ENCODE measurements at places on chromosomes 12 and 14. TPM values are rescaled to one million over a fixed set of nuclear protein-coding genes. Genes with fewer than 3 reads are reported as not detected.

- peak; percentile 38 for DNase-seq
These were observed 7.8 kb upstream of the CACNA2D4 start for GRCh38 chr12:1926251-1926657.

- DNase-seq: no peak
These were observed 134.5 kb upstream of the NAV3 start for GRCh38 chr12:77696183-77696582.

DNA sequence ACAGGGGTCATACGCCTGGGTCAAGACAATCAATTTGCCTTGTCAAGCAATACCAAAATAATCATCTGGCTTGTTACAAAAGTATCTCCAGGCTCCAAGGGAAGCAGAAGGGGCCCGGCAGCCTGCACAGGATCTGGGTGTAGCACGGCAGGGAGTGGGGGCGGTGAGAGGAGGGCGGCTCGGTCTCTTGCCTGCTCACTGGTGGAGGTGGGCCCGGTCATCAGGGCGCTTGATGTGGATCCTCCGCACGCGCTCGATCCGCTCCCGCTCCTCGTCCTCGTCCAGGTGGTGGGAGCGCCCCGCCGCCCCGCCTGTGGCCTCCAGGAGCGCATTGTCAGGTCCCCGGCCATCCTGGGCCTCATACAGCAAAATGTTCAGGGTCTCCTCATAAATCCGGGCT lies 25.7 kb downstream of the KCTD10 start:
- DNase-seq: no peak

DNA sequence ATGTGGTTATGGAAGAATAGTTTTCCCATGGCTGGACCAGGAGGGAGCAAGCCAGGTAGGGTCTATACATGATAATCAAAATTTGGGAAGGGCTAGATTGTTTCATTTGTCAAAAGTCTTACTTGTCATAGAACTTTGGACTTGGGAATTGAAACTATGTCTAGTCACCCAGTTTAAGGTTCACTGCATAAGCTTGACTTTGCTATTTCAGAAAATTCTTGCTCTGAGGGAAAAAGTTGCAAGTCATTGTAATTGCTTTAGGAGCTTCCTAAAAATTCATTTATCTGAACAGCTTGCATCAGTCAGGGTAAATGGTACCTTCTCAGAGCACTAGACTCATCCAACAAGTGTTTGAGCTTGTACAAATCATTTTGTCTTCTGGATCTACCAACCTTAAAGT lies 1194.7 kb downstream of the GALC start:
- no peak for DNase-seq

GRCh38 chr14:102180248-102180998 lies 40.7 kb downstream of the WDR20 start:
- no peak for DNase-seq

GRCh38 chr14:56760164-56760914 lies 49.9 kb downstream of the OTX2 start:
- no peak for DNase-seq

DNA sequence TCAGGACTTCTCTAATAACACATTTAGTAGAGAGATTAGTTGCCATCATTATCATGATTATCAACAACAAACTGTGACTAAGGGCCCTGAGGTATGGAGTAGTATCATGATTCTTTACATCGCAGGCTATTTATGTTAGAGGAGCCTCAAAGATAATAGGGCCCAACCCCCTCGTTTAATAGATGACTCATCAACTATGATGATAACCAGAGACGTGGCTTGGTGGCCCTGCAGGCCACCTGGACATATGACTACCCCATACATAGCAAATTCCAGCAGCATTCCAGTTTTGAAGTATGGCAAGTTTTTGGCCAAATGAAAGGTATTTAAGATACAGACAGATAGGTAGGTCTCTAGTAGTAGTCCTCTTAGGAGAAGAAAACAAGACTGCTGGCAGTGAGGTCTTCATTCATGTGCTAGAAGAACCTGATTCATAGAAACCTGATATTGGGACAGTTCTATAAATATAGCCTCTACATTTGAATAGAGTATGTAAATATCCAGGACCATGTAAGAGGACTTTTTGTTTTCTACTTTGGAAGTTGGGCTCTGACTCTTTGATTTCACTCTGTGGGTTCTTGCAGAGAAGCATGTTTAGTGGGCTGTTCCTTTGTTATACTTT lies 5.6 kb downstream of the RIC8B start:
- no peak for DNase-seq

DNA sequence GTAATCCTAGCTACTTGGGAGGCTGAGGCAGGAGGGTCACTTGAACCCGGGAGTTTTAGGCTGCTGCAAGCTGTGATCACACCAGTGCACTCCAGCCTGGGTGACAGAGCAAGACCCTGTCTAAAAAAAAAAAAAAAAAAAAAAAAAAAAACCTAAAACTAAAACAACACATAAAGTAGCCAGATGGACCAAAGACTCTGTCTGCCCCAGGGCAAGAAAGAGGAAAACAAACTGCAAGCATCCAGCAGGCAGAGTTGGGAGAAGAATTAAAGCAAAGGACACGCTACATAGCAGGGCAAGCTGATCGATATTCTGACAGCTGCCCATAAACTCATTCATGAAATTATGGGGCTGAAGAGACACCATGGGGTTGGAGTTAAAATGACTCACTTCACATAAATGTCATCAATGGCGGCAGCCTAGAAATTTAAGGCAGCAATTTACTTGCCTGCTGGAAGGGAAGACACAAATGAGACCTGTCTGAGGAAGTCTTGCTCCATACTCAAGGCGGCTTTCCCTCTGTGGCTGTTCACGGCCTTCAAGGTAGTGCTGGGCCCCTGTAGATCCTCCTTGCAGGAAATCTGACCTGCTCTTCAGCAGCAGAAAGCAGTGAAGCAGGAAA lies 259.1 kb upstream of the FKBP4 start:
- no peak for DNase-seq

GRCh38 chr12:13417516-13417915 lies 221.0 kb downstream of the EMP1 start:
- DNase-seq: no peak

- DNase-seq: no peak
These were observed 124.8 kb downstream of the TMTC3 start for GRCh38 chr12:88266806-88267360.

- DNase-seq: no peak
These were observed 16.1 kb upstream of the GRIP1 start for GRCh38 chr12:66694666-66695613.

DNA sequence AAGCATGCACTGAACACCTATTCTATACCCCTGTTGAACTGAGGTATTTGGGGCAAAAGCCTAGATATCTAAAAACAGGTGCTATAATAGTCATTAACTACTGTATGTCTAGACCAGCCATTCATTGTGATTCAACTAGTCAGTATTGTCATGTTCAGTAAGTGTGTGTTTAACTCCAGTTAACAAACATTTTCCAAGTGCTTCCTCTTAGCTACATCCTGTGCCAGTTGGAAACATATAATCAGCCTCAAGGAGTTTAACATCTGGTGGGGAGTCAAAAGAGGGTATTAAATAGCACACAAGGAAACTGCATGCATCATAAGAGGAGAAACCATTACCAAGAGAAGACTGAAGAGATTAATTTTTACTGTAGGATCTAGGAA lies 20.4 kb downstream of the TMTC1 start:
- no peak for DNase-seq

- no peak for DNase-seq
These were observed 47.3 kb upstream of the TUNAR start for GRCh38 chr14:95829321-95829720.

DNA sequence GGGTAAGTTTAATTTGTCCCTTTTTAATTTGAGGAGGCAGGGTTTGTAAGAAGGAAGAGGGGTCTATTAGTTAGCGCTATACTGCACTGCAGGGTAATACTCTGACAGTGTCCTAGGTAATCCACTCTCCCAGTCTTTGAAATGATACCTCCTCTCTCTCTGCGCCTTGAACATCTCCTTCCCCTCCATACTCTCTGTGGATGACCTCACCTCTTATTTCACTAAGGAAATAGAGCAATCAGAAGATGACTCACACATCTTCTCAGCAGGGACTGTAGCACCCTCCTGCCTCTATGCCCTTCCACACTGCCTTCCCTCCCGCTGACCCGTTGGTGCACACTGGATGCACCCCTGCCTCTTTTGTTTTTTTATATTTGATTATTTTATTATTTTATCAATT lies 94.2 kb downstream of the GRIP1 start:
- no peak for DNase-seq

DNA sequence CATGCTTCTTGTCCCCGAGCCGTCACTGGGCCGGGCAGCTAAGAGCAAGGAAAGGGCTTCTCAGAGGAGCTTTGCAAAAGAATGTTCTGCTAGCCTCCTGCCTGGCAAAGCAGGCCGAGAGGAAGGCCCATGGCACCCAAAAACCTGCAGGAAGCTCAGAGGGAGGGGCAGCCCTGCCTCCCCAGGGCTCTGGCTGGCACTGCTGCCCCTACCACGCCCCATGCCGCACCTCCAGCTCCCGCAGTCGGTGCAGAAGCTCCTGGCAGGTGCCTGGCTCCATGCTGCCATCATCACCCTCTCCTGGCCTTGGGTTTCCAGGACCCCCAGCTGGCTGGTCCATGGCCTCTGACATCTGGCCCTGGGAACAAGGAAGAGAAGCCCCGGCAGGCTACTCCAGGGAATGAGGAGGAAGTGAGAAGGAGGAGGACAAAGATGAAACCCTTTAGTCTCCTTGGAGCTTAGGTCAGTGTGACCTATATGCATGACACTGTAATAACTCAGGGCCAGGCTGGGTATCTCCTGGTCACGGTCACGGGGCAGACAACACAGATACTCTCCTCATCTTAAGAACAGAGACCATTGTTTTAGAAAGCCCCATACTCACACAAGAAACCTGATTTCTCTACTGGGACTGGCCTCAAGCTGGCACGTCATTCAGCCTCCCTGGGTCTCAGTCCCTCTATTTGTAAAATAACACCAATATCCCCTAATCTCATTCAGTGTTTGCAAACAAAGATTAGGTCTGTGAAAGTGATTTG lies 24.3 kb downstream of the NCKAP5L start:
- peak; percentile 47 for DNase-seq

GRCh38 chr12:93778306-93778705 lies 101.1 kb downstream of the CRADD start:
- peak; percentile 78 for DNase-seq

GRCh38 chr14:37598747-37599506 lies 3.5 kb downstream of the TTC6 start:
- DNase-seq: no peak

GRCh38 chr12:90010089-90010488 lies 301.5 kb upstream of the ATP2B1 start:
- no peak for DNase-seq

GRCh38 chr12:15289192-15289591 lies 33.1 kb upstream of the PTPRO start:
- no peak for DNase-seq

- no peak for DNase-seq
These were observed 28.3 kb downstream of the BRI3BP start for GRCh38 chr12:125021771-125022170.

- DNase-seq: no peak
These were observed 10.8 kb upstream of the TCTN2 start for GRCh38 chr12:123659996-123660727.

DNA sequence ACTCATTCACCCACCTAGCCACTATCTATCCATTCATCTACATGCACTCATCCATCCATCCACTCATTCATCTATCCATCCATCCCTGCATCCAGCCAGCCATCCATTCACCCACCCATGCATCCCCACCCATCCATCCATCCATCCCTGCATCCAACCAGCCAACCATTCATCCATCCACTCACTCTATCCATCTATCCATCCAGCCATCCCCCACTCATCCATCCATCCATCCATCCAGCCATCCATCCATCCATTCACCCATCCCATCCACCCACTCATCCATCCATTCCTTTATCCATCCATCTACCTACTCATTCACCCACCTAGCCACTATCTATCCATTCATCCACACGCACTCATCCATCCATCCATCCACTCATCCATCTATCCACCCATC lies 73.1 kb downstream of the NOC4L start:
- no peak for DNase-seq

- peak; percentile 69 for DNase-seq
These were observed 18.3 kb upstream of the PLEKHH1 start for GRCh38 chr14:67514650-67515385.

GRCh38 chr12:107731366-107731765 lies 29.6 kb downstream of the PRDM4 start:
- no peak for DNase-seq

- no peak for DNase-seq
These were observed 23.2 kb upstream of the DCN start for GRCh38 chr12:91205811-91206210.

GRCh38 chr12:74801625-74802024 lies 264.0 kb downstream of the ATXN7L3B start:
- DNase-seq: no peak

GRCh38 chr14:101961011-101961721 lies 3.2 kb upstream of the DYNC1H1 start:
- peak; percentile 85 for DNase-seq

GRCh38 chr14:48983351-48983888 lies 602.8 kb downstream of the RPS29 start:
- DNase-seq: no peak

GRCh38 chr12:59164226-59164625 lies 243.9 kb upstream of the LRIG3 start:
- no peak for DNase-seq

Gene FGF6
- not detected for total RNA-seq

Gene TEP1
- 62.4 TPM for total RNA-seq

Gene TPCN1
- 128 TPM for total RNA-seq

Gene ATP5F1B
- 262 TPM for total RNA-seq

Gene FKBP4
- total RNA-seq: 42.9 TPM

Gene FGD6
- total RNA-seq: 15.5 TPM

Gene MIS18BP1
- total RNA-seq: 31.4 TPM

Gene LRCOL1
- not detected for total RNA-seq

Gene IL22
- not detected for total RNA-seq

Gene KERA
- not detected for total RNA-seq

Gene TC2N
- total RNA-seq: 126 TPM

Gene NKX2-1
- not detected for total RNA-seq

Gene TPH2
- total RNA-seq: not detected

Gene CLEC1B
- total RNA-seq: not detected

Gene SMIM41
- total RNA-seq: not detected

Gene CMA1
- 2.8 TPM for total RNA-seq

Gene E2F7
- total RNA-seq: 0.36 TPM

Gene KRT73
- not detected for total RNA-seq

Gene ZNF385A
- 27.6 TPM for total RNA-seq

Gene CLEC9A
- total RNA-seq: 0.26 TPM

Gene TMED8
- total RNA-seq: 9.4 TPM

Gene GPRC5D
- not detected for total RNA-seq

Gene RPL10L
- not detected for total RNA-seq

Data from aorta (tissue), 5 donors.